ENCODE measurements at places on chromosomes 1 and 21.

DNA sequence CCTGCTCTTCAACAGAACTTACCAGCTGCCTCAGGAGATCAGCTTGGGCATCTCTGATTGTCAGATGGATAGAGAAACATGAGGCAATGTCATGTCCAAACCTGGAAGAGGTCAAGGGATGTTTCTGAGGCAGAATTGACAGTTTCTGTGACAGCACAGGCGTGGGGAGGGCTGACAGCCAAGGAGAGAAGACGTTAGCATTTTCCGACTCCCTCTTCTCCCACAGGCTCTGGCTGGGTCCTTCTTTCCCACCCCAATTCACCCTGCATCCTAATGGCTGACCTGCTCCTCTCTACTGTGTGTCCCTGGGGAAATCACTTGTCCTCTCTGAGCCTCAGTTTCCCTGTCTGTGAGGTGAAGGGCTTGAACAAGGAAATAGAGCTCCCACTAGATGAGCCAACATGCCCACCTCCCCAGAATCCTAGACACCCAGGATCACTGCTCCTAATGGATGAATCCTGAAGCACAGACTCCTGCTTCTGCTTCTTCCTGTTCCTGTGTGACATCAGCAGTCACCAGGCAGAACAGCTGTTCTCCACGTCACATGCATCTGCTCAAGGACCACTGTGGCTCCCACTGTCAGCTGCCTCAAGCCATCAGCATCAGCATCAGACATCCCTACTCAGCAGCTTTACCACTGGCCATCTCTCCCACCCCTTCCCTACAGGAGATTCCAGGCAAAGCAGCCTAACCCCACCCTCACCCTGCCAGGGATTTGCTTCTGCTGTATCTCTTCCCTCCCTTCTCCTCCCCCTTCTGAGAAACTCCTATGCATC, 408.0 kb downstream of the MATN1 start:
- DNase-seq = no peak

DNA sequence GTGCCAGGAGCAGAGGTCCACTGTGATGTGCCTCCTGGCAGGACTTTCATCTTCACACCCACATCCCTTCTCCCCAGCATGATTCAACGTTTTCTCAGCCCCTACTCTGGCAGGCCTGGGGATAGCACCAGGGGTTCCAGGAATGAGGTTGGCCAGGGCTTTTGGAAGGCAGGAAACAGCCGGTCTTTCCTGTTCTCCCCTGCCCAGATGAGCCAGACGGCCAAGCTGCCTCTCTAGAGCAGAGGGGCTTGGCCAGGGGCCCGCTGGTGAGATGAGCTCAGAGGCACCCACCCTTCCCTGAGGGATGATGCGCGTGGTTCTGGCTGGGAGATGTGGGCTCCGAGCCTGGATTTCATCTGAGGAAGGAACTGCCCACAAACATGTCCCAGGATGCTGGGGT, 4.3 kb upstream of the MFAP2 start:
- no peak for DNase-seq

DNA sequence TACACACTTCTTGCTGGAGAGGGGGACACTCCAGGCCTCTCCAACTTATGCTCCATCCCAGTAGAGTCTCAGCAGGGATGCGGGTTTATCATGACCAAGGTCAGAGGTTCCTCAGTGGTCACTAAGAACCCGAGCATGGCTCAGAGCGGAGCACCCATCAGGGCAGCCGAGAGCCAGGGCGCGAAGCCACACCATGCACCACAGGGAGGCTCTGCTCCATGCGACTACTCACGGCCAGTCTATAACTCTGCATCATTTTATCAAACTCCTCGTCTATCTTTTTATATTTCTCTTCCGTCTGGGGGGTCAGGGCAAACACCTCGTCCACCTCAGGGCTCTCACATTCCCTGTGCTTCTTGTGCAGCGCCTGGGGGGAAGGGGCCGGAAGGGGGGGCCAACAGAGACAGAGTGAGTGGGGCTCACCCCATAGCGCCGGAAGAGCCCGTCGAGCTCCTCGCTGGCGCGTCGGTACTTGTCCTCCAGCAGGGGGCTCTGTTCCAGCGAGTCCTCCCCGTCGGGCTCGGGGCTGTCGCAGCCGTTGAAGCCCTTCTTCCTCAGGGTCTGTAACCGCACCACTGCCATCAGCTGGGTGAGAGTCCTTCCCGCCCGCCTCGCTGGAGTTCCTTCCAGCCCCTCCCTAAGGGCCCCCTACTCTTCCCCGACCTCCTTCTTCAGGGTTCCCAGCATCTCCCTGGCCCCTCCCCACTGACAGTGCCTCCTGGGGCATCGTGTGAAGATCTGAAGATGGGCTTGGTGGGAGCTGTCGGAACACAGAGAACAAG, 20.0 kb downstream of the MEF2D start:
- DNase-seq = no peak

- no peak for DNase-seq
Measured at GRCh38 chr1:175735144-175735543, 8.3 kb downstream of the TNR start.

DNA sequence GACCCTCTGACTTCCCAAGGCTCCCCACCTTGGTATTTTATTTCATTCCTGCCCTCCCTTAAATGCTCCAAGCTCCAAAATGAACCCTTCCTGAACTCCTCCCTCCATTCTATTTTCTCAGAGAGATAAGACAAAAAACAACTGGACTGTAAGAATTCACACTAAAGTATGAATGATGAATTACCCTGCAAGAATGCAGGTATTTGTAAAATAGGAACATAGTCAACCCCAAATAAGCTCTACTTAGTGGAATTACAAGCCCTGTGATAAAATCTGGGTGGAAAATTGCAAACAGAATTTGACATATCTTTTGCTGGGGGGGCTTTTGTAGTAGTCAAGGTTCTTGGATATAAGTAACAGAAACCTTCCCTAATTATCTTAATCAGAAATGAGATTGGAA, 67.8 kb upstream of the GJA8 start:
- no peak for DNase-seq

GRCh38 chr1:229792012-229792975, 166.2 kb downstream of the URB2 start:
- no peak for DNase-seq

- no peak for DNase-seq
Measured at GRCh38 chr1:75797606-75798216, 1.0 kb downstream of the MSH4 start.

- no peak for DNase-seq
Measured at GRCh38 chr1:228011721-228012311, 5.0 kb downstream of the WNT3A start.

DNA sequence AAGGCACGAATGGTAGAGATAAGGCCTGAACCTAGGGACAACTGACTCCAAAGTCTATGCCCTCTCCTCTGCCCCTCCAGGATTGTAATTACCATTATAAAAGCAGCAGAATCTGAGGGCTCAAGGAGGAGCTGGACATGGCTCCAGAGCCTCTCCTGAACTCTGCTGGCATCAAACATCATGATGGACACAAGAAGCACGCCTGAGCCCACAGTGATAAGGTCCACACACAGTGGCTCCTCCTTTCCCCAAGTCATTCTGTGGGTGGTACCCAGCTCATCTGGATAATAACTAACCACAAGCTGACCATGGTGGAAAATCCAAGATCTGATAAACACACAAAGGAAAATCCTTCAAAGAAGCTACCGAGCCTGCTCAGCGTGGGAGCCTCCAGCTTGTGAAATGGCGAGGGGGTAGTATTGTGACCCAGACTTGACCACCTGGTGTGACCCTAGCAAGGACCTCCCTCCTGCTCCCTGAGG, 85.2 kb downstream of the HIVEP3 start:
- no peak for DNase-seq

GRCh38 chr1:12161662-12162458, 4.9 kb upstream of the TNFRSF1B start:
- DNase-seq = no peak

- no peak for DNase-seq
Measured at GRCh38 chr1:19418503-19418971, 66.8 kb downstream of the CAPZB start.

GRCh38 chr1:45322486-45323040, 4.1 kb upstream of the HPDL start:
- DNase-seq = no peak

DNA sequence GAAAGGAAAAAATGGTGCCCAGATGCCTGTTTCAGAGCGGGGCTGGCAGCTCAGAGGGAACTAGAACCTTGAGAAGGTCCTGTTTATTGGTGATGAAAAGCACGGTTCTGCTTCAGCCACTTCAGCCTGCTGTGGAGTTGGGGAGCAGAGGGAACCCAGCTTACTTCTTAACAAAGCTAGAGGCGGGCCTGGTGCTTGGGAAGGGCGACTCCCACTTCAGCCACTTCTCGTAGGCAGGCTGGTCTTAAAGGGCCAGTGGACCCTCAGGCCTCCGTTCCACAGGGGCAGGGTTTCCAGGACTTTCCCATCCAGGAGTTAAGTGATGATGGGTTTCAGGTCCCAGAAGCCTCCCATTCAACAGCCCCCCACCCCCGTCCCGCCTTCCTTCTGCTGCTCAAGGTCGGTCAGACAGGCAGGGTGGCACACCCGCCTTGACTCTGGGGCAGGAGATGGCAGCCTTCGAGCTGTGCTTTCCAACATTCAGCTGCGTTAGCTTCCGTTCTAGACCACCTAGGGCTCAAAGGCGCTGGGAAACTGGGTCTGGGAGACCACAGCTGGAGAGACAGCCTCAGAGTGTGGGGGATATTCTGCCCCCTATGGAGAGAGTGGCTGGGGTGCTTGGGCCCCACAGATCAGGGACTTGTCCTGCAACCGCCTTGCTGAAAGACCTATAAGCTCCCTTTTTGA, 3.4 kb downstream of the RUNX3 start:
- DNase-seq = no peak

DNA sequence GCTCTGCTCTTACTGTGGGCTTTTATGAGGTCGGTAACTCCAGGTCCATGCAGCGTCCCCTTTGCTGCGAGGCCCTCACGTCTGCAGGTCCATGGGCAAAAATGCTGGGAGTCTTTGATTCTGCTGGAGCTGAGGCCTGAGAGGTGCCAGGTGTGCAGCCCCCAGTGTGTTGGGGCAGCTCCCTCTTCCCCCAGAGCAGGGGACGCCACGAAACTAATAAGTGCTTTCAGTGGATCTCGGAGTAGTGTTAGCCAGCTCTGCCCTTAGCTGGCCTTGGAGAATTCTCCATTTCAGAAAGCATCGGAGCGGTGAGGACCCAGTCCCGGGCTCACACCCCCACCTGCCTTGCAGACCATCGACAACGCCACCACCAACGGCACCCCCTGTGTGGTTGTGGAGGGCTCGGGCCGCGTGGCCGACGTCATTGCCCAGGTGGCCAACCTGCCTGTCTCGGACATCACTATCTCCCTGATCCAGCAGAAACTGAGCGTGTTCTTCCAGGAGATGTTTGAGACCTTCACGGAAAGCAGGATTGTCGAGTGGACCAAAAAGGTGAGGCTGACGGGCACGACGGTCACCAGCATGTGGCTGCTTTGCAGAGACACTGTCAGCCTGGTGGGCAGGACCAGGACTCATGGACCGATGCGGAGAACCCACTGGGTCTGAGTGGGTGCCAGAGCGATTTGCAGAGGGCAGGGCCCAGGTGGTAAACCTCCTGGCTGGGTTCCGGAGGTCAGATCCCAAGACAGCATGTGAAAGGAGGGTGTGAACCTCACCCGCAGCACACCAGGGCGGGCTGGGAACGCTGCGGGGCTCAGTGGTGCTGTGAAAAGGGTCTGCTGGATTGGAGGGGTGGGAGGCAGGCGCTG, 25.5 kb downstream of the TRPM2 start:
- no peak for DNase-seq

GRCh38 chr1:183472488-183473216, at the start of gene SMG7:
Gene SMG7, plus strand, starts transcription at chr1:183472499. Its CDS starts 122 bp downstream, at chr1:183472621.
- no peak for DNase-seq

GRCh38 chr1:80417671-80418070, 1383.1 kb upstream of the ADGRL2 start:
- no peak for DNase-seq

DNA sequence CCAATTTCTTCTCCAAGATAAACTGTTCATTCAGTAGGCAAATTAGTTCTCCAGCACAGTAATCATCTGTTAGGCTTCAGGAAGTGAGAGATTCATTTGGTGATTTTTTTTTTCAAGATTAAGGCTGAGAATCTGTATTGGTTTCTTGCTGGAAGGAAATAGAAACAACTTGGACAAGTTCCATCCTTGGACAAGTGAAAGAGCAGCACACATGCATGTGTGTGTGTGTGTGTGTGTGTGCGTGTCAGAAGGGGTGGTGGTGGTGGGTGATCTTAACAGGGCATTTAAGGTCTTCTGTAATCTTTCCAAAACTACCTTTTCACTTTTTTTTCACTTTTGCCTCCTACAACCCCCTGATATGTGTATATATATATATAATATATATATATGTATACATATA, 15.9 kb upstream of the SUCO start:
- DNase-seq = no peak

- no peak for DNase-seq
Measured at GRCh38 chr21:34702341-34703170, 33.8 kb downstream of the CLIC6 start.

DNA sequence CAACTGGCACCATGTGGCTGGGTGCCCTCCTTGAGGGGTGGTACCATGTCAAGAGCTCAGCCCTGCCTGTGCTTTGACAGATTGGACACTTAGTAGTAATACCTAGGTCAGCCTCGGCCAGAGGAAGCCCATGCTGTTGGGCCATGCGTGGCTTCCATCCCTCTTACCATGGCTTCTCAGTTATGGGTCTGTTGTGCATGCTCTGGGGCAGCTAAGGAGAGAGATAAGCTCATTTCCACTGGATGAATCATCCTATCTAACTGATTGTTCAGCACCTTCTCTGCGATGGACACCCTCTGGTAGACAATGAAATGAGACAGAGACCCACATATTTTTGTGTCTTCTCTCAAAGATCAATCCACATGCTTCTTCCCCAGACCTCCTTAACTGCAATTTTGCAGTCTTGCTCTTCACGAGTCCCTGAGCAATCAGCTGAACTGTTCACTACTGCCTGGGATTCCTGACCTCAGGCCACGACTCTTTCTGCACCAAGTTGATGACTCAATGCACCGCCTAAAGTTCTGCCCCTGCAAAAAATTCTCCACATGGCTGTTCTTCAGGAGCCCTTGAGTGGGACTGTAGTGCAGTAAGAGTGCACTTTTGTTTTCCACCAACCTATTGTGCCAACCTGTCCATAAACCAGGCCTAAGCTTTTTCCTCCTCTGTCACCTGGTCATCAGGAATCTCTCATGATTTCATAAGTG, 6.9 kb upstream of the TRIM62 start:
- no peak for DNase-seq

DNA sequence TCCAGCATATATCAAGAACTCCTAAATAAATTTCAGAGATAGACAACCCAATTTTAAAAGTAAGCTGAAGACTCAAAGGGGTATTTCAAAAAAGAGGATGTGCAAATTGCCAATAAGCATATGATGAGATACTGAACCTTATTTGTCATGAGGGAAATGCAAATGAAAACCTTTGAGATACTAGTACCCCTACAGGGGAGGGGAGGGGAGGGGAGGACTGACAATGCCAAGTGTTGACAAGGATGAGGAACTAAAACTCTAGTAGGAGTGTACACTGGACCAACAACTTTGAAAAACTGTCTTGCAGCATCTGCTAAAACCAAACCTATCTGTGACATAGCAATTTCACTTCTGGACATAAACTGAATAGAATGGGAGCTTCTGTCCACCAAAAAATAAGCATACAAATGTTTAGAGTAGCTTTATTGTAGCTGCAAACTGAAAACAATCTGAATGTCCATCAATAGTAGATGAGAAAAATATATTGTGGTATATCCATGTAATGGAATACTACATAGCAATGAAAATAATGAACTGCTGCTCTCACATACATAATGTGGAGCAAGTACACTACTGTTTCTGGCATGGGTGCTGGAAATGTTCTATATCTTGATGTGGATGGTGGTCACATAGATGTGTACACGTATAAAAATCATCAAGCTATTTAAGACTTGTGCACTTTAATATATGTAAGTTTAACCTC, 57.2 kb downstream of the CDK18 start:
- DNase-seq = no peak

GRCh38 chr1:211591980-211592493, 13.1 kb upstream of the SLC30A1 start:
- no peak for DNase-seq

All from NCI-H1436 treated with DMSO at 0.1 percent for 48 hours (cell line).